ENCODE measurements at places on chromosomes 5 and 9.

GRCh38 chr5:77832166-77832770 lies 56.1 kb upstream of the TBCA start:
- no peak for DNase-seq

GRCh38 chr5:180241600-180241999 lies 32.6 kb upstream of the RASGEF1C start:
- no peak for DNase-seq

- DNase-seq: no peak
Measured at GRCh38 chr5:121296356-121296755, 555.3 kb upstream of the FTMT start.

- DNase-seq: no peak
Measured at GRCh38 chr5:83147593-83147992, 70.2 kb downstream of the XRCC4 start.

GRCh38 chr5:145835848-145836239 lies 702 bp upstream of the PRELID2 start:
- DNase-seq: no peak

GRCh38 chr5:43583724-43584123 lies 19.3 kb upstream of the NNT start:
- no peak for DNase-seq

DNA sequence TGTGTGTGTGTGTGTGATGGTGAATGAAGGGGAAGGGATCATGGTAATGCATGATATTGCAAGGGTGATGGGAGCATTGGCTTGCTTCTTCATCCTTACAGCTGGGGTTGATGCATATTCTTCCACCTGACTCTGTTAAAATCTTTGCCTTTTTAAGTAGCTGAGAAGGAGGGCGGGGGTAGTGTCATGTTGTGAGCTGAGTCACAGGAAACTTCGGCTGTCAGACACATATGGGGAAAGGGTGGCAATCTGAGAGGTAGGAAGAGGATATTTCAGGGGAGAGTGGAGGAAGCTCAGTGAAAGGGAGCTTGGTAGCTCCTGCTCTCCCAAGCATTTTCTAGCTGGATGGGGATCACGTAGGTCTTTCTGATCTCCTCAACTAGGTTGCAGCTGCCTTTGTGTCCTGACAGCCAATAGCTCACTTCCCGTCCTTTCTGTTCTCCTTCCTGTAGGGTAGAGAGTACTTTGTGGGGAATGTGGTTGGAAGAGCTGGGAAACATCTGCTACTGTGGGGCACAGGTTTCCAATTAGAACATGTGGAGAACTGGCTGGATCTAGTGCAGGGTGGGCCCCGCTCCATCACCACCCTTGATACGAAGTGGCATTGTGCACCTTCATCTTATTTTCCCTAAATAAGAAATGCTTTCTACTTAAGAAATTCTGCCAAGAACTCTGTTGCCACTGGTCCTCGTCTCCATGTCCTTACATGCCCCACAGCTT lies 18.1 kb upstream of the CLK4 start:
- no peak for DNase-seq

- no peak for DNase-seq
Measured at GRCh38 chr9:96554326-96554725, 65.3 kb downstream of the CDC14B start.

Data from DMS 273 treated with DMSO at 0.1 percent for 48 hours (cell line).